ENCODE measurements at places on chromosomes 16 and 17.
A peak's percentile ranks its signal among the peaks of the same experiment; 100 is the strongest.

DNA sequence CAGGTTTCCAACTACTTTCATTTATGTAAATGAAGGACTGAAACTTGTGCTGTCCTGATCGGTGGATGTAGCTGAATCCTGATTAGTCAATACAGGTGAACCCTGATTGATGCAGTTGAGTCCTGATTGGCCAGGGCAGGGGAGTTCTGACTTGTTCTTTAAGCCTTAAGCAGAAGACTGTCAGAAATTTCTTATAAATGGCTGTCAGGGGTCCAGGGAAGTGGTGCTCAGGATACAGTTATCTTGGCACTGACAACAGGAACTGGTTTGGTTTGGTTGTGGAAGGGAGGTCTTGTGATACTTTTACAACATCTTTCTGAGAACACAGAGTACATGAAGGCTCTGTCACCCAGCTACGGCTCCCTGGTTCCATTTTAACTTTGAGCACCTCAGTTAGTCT lies 132.1 kb downstream of the KCNJ12 start:
- no peak for DNase-seq

- peak; percentile 3 for DNase-seq
Measured at GRCh38 chr16:27154705-27155521, 48.4 kb upstream of the KDM8 start.

DNA sequence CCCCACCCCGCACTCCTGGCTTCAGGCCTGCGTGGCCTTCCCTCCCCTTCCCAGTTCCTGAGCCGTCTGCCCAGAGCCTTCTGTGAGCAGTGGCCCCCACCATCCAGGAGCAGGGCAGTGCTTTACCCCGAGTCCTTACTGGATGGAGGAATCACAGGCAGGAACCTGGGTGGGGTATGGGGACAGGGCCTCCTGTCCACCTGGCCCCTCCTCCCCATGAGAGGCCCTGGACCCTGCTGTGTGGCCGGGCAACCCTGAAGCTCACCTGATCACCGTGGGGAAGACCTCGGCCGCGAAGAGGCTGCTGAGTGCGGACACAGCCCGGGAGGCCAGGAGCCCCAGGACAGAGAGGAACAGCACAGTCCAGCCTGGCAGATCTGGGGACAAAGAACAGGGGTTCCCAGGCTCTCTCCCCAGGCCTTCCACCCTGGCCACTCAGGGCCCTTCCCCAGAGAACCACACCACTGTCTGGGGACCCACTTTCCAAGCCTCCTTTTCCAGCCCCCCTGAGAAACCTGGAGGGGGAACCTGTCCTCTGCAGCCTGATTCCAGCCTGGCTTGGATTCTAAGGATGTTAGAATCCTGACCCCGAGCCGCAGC lies 3.2 kb downstream of the SLC22A31 start:
- DNase-seq = no peak

- no peak for DNase-seq
Measured at GRCh38 chr16:21222495-21223337, 10.8 kb upstream of the ANKS4B start.

GRCh38 chr16:51041546-51041945 lies 109.5 kb downstream of the SALL1 start:
- no peak for DNase-seq
